ENCODE measurements at places on chromosomes 6 and 20.
A peak's percentile ranks its signal among the peaks of the same experiment; 100 is the strongest.

- no peak for DNase-seq
Observed at GRCh38 chr6:115896538-115897129, 164.1 kb downstream of the FRK start.

DNA sequence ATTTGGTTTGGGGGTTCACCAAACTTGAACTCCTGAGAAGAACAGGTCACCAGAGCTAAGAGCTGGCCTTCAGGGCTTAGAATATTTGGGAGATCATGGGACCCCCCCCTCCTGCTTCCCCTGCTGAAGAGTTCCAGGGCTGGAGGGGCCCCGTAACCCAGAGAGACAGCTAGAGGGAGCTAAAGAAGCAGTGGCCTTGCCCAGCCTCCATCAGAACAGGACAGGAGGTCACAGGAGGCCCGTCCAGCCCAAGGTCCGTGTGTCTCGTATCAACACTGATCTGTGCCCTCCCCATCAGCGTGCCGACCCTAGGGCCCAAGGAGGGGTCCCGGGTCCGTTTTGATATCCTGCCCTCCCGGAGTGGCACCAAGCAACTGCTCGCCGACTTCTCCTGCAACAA is 40.6 kb upstream of the TGM6 start:
- DNase-seq, result no peak

- no peak for DNase-seq
Observed at GRCh38 chr6:109434456-109434855, 6.0 kb downstream of the PPIL6 start.

DNA sequence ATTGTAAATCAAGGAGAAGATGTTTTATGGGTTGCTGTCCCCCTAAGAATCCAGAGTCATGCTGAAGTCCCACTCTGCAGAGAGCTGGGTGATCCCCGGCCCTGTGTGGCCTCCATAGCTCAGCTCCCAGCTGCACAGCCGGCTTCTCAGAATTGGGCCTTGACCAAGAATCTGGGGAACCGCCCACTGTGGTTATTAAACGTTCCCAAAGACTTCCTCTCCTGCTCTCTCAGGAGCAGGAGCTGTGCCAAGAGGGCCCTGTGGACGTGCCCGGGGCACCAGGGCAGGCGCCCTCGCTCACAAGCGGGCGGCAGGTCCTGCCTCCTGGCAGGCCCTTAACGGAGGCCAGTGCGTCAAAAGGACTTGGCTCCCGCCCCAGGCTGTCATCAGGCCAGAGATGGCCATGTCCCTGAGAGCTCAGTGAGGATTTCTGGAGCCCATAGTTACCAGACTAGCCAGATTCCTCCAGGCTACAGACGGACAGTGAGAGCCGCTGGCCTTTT is 30.4 kb downstream of the ZC3H12D start:
- DNase-seq, result no peak

GRCh38 chr20:46121184-46121930 is 3.2 kb downstream of the CD40 start:
- DNase-seq, result no peak

- peak; percentile 12 for DNase-seq
Observed at GRCh38 chr20:6940048-6940447, 172.6 kb downstream of the BMP2 start.

DNA sequence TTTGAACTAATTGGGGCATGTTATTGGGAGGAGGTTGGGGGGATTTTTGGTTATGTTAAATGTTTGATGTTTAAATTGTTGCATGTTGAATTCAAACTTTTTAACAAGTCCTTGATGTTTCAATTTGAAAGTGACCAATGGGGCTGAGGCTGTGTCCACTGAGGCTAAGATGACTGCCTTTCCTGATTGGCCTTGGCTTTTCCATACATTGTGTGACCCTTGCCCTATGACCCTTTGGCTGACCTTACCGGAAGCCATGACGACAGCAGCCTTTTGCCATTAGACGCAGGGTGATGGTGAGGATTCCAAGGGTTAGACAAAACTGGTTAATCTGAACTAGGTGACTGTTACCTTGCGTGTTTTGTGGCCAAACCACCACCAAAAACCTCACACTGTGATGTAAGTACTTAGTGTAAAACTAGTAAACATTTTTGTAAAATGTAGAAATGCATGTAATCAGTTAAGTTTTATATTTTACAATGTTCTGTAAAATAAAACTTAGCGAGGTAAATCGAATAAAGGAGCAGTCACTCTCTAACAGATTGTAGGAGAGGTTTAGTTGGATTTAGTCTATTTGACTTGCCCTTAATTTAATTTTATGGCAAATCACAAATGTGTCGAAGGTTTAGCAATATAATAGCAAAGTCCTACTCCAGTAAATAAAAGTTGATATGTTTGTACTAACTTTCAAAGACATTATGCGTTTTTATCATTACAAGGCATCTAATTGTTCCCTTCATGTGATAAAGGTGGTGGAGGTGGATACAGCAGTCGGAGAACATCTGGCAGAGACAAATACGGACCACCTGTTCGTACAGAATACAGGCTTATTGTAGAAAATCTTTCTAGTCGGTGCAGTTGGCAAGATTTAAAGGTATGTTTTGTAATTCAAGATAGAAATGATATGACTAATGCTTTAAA is 1.6 kb downstream of the SRSF6 start:
- no peak for DNase-seq

DNA sequence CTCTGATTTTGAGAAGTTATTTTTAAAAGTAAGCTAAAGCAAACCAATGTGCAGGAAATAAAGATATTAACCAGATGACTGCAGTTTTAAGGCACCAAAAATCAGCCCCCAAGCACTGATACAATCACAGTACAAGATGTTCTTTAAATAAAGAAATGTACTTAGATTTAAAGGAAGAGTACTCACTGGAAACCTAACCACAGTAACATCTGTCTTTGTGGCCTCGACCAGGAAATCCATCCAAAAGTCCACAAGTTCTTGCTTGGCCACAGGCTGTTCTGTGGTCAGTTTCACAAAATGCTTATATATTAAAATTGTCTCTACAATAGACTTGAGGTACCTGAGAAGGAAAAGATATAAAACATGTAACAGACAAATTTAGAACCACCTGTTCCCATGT is 105.9 kb upstream of the MAP7 start:
- DNase-seq, result no peak

- DNase-seq, result no peak
Observed at GRCh38 chr6:22145823-22146677, 150.8 kb downstream of the PRL start.

GRCh38 chr20:49570161-49570827 is 2.4 kb upstream of the PTGIS start:
- no peak for DNase-seq

DNA sequence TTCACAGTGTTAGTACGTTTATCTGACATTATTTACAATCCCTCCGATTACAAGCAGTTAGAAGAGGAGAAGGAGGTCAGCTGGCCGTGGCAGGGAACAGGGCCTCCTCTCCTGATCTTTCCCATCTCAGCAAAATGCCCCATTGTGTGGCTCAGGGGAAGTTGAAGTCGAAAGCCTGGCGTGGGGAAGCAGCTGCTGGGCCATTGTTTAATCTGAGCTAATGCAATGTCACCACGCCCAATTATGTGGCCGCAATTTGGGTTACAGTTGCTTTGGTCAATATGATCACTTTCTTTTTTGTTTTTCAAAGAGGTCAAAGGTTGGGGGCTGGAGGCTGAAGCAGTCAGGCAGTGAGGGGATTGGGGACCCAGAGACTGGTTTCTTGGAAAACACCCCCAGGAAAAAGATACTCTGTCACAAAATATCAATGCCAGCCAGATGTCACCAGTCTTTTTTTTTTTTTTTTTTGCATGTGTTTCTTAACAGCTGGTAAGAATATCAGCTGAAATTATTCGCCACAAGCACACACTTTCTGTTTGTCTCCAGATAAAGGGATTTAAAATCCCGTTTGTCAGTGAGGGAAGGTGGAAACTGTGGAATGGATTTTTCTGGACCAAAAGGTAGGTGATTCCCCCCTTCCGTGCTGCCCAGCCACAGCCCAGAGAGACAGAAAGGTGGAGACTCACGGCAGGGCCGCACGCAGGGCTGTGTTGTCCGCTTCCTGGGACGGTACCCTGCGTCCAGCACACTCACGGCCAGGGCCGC is 24.6 kb downstream of the DLL1 start:
- DNase-seq, result no peak

- no peak for DNase-seq
Observed at GRCh38 chr6:140830666-140831065, 1302.1 kb upstream of the GJE1 start.

- DNase-seq, result no peak
Observed at GRCh38 chr20:7240490-7240889, 473.0 kb downstream of the BMP2 start.

DNA sequence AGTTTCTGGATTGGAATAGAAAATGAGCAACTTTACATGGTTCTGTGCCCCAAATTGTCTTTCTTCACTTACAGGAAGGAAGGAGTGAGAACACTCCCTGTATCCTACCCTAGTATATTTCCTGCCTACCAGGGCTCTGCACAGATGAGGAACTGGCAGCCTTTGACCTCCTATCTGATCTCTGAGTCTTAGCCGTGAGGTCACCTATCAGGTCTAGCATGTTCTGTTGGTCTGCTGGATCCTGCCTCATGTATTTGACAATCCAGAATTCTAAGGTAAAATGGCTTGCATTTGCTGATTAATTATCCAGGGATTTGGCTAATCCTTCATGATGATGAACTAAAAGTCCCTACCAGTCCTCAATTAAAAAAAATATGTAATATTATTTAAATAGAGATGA is 35.0 kb upstream of the TRAM2 start:
- no peak for DNase-seq

DNA sequence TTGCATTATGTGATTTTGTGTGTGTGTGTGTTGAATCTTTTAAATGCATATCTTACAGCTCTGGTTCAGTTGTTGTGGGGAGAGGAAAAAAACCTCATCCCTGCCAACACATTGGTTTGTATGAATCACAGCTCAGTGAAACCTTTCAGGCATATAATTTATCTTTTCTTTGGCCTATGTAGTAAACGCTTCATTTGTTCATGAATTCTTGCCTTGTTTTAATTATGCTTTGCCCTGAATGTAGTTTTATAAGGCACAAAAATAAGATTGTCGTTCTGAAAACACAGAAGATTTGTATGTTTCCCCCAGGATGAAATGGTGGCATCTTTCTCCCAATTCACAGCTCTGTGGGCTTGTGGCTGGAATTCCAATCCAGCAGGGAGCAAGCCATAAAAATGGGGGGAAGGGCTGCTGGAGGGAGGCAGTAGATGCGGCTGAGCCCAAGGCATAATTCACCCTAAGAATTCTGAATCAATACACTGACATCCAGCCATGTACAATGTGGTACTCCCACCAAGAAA is 45.1 kb downstream of the BCAS1 start:
- DNase-seq, result no peak

DNA sequence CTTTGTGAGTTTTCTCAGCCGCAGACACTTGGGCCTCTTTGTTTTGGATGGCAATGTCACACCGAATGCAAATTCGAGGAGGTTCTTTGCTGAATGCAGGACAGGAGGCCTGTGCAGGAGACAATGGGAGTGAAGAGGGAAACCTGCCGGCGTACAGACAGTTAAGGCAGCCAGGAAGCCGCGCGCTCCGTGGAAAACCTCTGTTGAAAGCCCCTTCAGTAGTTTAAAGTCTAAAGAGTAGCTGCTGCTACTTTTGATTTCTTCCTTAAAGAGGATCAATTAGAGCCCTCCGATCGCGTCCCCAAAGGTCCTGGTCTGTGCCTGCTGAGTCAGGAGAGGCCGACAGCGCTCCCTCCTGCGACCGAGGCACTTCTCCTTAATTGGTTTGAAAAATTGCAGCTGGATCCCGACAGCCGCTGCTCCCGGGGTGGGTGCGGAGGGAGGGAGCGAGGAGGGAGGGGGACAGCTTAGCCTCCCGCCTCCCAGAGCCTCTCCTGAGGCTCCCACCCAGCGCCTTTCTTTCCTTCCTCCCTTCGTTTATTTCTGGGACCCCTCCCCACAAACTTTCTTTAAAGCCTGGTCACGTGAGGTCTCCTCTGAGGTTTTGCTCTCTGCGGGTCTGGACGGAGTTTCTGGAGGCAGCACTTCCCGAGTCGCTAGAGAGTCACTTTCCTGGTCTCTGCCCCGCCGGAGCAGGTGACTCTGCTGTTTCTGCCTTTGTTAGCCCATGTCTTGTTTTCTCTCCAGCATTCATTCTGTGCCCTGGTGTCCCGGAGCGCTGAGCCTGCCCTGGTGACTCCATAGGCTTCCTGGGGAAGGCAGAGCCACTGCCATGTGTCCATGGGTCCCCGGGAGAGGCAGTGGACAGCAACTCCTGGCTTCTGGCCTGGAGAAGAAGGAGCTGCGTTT is 22.3 kb upstream of the RPP40 start:
- DNase-seq, result no peak

DNA sequence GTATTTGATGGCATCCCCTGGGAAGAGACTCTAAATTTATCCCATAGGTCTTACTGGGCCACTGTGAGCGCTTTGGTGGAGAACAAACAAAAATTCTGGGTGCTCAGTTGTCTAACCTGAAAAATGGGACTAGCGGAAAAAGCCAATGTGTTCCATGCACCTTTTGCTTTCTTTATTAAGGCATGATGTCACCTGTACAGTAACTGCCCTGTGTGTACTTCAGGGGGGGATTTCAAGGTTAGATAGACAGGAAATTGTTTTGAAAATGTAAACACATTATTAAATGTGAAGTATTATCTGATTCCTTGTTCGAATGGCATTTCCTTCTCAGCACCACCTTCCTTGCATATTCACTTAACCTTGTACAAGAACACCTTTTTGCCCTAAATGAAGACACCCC is 1.2 kb upstream of the EDN1 start:
- DNase-seq, result no peak

GRCh38 chr20:62269871-62270270 is 31.6 kb downstream of the OSBPL2 start:
- no peak for DNase-seq

DNA sequence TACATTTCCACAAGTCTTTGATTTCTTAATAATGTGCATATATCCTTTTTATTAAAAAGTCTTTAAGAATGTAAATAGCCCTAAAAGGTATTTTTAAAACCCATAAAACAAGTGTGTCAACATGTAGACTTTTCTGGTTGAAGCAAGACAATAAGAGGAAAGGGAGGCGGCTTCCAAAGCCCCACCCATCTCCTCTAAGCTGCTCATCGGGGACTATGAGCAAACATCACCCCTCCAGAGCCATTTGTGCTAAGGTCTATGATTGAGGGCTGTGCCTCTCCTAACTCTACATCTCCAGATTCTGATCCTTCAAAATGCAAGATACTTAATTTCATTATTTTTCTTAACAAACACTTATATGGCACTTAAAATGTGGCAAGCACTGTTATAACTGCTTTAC is 2.5 kb upstream of the NAA20 start:
- DNase-seq, result no peak

DNA sequence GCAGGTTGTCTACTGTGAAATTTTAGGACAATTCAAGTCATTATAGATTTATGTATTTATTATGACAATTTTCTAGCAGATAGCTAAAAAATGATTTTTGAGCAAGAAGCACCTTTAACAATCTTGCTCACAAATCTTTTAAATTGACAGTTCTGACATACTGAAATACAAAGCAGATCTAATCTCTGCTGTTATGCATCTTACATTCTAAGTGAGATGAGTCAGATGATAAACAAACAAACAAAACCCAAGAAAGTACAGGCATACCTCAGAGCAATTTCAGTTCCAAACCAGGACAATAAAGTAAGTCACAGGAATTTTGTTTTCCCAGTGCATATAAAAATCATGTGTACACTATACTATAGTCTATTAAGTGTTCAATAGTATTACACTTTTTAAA is 430.7 kb upstream of the PTCHD4 start:
- DNase-seq, result no peak
